HT1080 (cell line): ENCODE measurements at places on chromosomes 7 and 10. TPM values are rescaled to one million over a fixed set of nuclear protein-coding genes. Genes with fewer than 3 reads are reported as not detected.

DNA sequence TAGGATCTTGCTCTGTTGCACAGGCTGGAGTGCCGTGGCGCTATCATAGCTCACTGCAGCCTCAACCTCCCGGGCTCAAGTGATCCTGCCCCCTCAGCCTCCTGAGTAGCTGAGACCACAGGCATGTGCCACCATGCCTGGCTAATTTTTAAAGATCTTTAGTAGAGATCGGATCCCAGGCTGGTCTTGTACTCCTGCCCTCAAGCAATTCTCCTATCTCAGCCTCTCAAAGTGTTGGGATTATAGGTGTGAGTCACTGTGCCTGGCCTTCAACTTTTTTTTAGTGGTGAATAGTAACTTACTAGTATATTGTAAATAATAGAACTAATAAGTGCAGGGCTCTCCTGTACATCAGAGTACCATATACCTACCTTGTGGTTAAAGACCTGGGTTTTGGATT lies 52.1 kb upstream of the LMTK2 start:
- DNase-seq: no peak

DNA sequence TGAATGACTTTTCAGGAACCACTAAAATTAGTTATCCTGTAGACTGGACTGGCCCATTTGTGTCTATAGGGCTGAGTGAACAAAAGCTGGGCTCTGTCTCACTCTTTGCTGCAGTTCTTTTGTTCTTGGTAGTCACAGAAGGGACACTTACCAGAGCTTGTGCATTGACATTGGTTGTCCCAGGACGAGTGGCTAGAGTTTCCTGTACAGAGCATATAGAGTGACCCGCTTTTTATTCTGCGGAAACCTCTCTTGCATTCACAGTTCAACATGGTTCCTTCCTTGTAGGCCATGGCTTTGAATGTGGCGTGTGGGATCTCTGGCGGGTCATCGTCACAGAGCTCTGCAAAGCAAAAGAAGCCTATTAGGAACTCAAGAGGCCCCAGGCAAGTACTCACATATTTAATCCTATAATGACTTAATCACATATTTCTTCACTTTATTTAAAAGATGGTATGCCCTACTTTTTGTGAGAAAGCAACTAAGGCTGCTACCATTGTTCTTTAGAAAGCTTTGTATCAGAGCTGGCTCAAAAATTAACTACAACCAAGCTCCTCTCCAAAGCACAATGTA lies 36.4 kb downstream of the IL2RA start:
- no peak for DNase-seq

DNA sequence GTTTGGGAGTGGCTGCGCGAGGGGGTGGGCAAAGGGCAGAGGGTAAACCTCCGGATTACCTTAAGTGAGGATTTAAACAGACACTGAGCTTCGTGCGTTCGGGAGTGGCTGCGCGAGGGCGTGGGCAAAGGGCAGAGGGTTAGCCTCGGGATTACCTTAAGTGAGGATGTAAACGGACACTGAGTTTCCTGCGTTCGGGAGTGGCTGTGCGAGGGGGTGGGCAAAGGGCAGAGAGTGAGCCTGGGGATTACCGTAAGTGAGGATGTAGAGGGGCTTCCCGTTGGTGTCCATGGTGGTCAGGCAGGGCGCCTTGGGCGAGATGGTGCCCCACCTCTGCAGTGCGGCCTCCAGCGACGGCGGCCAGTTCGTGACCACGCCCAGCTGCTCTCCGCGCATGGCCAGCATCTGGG lies 275.8 kb downstream of the DIP2C start:
- no peak for DNase-seq

DNA sequence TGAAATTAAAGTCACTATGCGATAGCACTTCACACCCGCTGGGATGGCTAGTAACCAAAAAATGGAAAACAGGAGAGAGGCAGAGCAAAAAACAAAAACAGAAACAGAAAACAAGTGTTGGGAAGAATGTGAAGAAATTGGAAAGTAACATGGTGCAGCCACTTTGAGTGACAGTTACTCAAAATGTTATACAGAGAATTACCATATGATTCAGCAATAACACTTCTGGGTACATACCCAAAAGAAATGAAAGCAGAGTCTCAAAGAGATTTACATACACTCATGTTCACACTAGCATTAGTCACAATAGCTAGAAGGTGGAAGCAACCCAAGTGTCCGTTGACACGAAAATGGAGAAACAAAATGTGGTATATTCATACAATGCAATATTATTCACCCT lies 88.6 kb upstream of the KCNIP2 start:
- no peak for DNase-seq

Gene NUP42
- 60.0 and 62.0 TPM in 2 replicates for total RNA-seq
